ENCODE measurements at places on chromosomes 11 and 22.

DNA sequence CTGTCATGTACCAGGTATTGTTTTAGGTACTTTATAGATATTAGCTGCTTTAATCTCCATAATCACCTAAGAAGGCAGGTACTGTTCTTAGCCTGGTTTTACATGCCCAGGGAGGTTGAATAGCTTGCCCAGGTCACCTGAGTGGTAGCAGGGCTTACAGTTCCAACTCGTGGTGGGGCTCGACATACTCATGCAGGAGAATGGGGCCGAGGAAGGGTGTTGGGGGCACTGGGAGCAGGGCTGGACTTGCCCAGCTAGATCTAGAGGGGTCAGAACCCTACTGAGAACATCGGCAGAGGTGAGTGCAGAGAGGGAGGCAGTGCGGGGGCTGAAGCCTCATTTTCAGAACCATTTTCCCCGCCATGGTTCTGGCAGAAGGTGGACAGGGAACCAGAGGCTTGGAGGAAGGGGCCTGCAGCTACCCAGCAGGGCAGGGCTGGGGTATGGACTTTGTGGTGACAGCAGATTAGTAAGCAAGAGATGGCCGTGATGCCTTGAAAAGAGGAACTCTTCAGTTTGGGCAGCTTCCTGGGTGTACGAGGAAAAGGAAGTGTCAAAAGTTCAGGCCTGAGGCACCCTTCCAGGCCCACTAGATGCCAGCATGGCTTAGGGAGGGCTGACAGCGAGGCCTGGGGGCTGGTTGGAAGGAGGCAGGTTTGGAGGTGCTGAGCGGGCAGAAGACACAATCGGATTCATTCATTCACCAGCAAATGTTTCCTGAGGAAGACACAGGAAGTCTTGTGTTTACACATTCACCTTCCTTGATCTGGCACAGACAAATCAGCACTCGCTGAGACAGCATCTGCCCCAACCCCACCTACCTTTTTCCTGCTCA, 54.7 kb upstream of the LYVE1 start:
- DNase-seq, result peak; percentile 50

DNA sequence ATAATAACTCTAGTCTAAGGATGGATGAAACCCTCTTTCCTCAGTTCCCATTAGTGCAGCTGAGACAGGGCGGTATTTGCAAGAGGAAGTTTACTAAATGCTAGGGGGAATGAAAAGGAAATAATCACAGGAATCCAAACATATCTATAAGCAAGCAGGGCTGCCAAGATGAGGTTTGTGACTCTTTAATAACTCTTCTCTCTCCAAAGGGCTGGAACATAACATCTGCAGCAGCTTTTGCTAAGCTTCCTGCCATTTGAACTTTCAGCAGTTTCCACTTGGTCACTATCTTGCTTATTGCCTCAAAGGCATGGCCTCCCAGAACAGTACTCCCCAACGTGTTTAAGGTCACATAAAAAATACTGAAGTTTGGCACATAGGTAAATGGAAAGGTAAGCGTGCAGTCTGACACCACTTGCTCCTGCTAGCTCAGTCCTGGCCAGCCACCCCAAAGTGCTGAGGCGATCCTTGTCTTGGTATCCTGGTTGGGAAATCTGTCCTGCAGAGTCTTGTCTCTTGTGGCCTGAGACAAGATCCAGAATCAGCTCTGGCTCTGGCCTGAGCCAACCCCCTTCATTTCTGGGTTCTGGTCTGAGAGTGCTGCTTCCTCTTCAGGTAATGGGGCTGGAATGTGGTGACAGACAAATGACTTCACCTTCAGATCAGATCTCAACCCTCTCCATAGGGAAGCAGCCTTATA, 81.8 kb downstream of the KCNC1 start:
- DNase-seq, result no peak

- no peak for DNase-seq
Measured at GRCh38 chr11:13228572-13228971, 49.0 kb upstream of the BMAL1 start.

- no peak for DNase-seq
Measured at GRCh38 chr22:19149991-19150390, at the start of gene GSC2. TSS of gene GSC2 (minus strand) at chr22:19150292. CDS start at chr22:19150283, 9 bp downstream.

GRCh38 chr11:28539239-28540030, 431.2 kb downstream of the METTL15 start:
- no peak for DNase-seq

DNA sequence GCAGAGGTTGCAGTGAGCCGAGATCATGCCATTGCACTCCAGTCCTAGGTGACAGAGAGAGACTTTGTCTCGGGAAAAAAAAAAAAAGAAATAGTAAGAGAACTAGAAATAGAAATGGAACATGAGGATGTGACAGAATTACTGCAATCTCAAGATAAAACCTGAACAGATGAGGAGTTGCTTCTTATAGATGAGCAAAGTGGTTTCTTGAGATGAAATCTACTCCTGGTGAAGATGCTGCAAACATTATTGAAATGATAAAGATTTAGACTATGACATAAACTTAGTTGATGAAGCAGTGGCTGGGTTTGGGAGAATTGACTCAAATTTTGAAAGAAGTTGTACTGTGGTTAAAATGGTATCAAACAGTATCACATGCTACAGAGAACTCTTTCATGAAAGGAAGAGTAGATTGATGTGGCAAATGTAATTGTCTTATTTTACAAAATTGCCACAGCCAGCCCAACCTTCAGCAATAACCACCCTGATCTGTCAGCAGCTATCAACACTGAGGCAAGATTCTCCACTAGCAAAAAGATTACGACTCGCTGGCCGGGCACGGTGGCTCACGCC, 13.7 kb downstream of the XNDC1N start:
- no peak for DNase-seq

DNA sequence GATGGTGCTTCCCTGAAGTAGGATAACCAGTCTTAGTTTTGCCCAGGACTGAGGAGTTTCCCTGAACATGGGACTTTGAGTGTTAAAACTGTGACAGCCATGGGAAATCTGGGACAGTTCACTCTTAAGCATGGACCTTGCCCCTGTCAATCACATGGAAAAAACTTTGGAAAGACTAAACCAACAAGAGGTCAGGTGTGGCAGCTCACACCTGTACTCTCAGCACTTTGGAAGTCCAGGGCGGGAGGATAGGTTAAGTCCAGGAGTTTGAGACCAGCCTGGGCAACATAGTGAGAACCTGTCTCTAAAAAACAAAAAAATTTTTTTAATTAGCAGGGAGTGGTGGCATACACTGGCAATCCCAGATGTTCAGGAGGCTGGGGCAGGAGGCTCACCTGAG, 3.3 kb upstream of the AMBRA1 start:
- no peak for DNase-seq

All from CD4-positive, alpha-beta T cell treated with Interleukin-6 for 4 hours (primary cell).